ENCODE measurements at places on chromosomes 7 and 10. TPM values are rescaled to one million over a fixed set of nuclear protein-coding genes. Genes with fewer than 3 reads are reported as not detected.

- DNase-seq, result no peak
These were observed 43.8 kb downstream of the FZD9 start for GRCh38 chr7:73477376-73477775.

GRCh38 chr7:80172387-80172786 lies 37.8 kb downstream of the GNAI1 start:
- DNase-seq, result no peak

GRCh38 chr10:3748484-3748883 lies 36.5 kb downstream of the KLF6 start:
- DNase-seq, result no peak

- no peak for DNase-seq
These were observed 160.4 kb downstream of the GRID1 start for GRCh38 chr10:86206240-86206579.

GRCh38 chr10:13734151-13734550 lies 147.4 kb downstream of the PRPF18 start:
- DNase-seq, result no peak

DNA sequence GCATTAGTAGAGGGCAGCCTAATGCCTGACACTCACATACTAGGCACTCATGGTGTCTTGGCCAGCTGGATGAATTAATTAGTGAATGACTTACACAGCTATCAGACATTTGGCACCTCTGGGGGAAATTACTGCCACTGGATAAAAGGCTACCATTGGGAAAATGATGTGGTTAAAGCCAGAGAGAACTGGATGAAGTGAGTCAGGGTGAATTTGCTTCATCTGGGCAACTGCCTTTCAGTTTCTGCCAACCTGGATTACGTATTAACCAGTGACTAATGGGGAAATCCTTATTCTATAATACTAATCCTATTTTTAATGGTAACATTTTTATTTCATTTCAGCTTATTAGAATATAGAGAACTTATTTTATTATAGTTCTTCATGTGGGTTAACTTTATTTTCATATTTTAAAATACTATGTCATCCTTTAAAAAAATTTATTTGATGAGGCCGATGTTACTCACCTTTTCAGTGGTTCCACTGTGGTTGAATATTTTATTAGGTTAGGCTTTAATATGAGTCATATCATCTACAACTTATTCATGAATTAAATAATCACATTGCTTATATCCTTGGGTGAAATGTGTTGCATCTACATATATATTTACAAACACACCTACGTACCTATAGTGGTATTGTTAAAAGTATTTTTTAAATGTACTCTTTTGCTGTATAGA lies 85.6 kb upstream of the CAPZA2 start:
- DNase-seq, result no peak

DNA sequence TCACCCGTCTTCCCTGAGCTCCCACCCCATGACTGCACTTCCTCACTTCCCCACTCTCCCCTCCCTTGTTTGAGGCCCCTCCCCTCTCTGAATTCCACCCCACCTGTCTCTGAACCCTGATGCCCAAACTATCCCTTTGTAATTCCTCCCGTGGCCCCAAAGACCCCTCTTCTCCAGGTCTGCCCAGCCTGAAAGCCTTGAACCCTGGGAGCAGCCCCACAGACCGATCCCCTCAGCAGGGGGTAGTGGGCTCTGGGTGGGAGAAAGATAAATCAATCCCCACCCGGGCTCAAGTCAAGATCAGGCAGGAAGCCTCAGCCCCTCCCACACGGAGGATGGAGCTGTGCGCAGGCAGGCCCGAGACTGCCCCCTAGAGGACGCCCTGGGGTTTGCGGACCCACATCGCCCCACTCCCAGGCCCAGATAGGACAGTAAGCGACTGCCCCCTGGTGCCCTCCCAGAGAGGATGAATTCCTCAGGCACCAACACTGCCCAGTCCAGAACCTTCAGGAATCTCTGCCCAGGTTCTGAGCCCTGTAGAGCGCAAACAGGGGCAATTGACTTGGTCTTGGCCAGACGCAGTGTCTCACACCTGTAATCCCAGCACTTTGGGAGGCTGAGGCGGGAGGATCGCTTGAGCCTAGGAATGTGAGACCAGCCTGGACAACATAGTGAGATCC lies 11.7 kb downstream of the HSPB1 start:
- peak; percentile 94 for DNase-seq

- no peak for DNase-seq
These were observed 120.6 kb downstream of the CPED1 start for GRCh38 chr7:121109145-121109544.

- DNase-seq, result no peak
These were observed 97.6 kb downstream of the CCNY start for GRCh38 chr10:35433851-35434426.

DNA sequence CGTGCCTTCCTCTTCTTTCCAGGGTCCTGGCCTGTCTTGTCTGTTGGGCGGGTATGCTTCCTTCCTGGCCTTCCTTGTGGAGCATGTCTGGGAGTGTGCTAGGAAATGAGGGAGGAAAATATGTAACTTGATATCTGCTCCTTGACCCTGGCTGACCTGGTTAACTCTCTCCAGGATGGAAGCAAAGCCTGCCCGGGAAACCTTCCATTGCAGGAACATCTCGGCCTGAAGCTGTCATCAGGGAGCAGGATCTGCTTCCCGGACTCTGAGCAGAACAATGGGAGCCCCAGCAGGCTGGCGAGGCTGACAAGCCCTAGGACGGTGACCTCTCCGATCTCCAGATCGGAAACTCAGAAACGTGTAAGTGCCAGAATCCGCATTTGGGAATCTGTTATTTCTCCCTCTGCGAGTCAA lies 340.3 kb downstream of the FRMD4A start:
- no peak for DNase-seq

- DNase-seq, result peak; percentile 57
These were observed 149.8 kb upstream of the HDAC9 start for GRCh38 chr7:18345641-18346234.

GRCh38 chr10:22621726-22622125 lies 92.7 kb downstream of the PIP4K2A start:
- no peak for DNase-seq

Gene EPO
- total RNA-seq, result not detected

Gene SLC29A3
- total RNA-seq, result 3.8 TPM

Gene ACBD7
- total RNA-seq, result 2.2 TPM

Gene ZC3HAV1
- total RNA-seq, result 45.8 TPM

Gene IFIT1B
- total RNA-seq, result not detected

Gene CCDC3
- 0.02 TPM for total RNA-seq

Gene PLA2G12B
- not detected for total RNA-seq

Gene RPEL1
- total RNA-seq, result 0.17 TPM

Gene CDC14C
- 0.23 TPM for total RNA-seq

Gene ZNF786
- total RNA-seq, result 5.0 TPM

Gene TUBAL3
- 1.6 TPM for total RNA-seq

Gene OR2A5
- not detected for total RNA-seq

Gene ITPRID1
- not detected for total RNA-seq

Gene GHRHR
- not detected for total RNA-seq

Gene PCLO
- 0.17 TPM for total RNA-seq

Measured in NCI-H460 (cell line).